WTC11 (cell line): ENCODE measurements at places on chromosomes 3 and 15. TPM values are rescaled to one million over a fixed set of nuclear protein-coding genes. Genes with fewer than 3 reads are reported as not detected.

DNA sequence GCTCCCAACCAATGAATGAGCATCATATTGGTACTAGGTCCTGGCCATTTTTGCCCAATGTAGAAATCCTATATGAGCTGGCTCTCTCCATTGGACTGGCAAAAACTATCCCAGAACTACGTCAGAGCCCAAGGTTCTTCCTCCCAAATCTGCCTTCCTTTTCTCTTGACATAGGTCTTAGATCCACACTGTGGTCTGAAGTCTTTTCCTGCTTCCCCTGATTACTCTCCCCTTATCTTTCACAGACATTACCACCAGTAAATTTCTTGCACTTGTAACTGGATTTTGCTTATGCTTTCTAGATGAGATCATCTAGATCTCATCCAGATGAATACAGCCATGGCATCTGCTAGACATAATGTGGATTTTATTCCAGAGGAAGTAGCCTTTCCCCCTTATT is 141.2 kb upstream of the GADL1 start:
- H3K4me1 ChIP-seq = peaks cover 7% of the 10 kb centered on the region
- H3K27me3 ChIP-seq = no peaks in the 10 kb centered on the region
- no peak overlapping the region for H3K4me3 ChIP-seq
- H3K27ac ChIP-seq = no peak overlapping the region
- H3K36me3 ChIP-seq = no peaks in the 10 kb centered on the region

GRCh38 chr15:81372575-81372974 is 1.4 kb downstream of the TMC3 start:
- no peak for DNase-seq
- H3K27ac ChIP-seq = no peak overlapping the region
- 0 out of 2 replicates have a peak, but pooled peaks cover 2% of the 10 kb centered on the region for H3K4me1 ChIP-seq
- no peaks in the 10 kb centered on the region for H3K36me3 ChIP-seq
- no peak overlapping the region for H3K4me3 ChIP-seq
- no peaks in the 10 kb centered on the region for H3K27me3 ChIP-seq

- no peak overlapping the region for H3K4me3 ChIP-seq
- peaks cover 5% of the 10 kb centered on the region for H3K27me3 ChIP-seq
- no peaks in the 10 kb centered on the region for H3K36me3 ChIP-seq
- H3K4me1 ChIP-seq = peaks cover 66% of the 10 kb centered on the region
- H3K27ac ChIP-seq = no peak overlapping the region
Observed at GRCh38 chr15:77541421-77542181, 91.1 kb downstream of the LINGO1 start.

DNA sequence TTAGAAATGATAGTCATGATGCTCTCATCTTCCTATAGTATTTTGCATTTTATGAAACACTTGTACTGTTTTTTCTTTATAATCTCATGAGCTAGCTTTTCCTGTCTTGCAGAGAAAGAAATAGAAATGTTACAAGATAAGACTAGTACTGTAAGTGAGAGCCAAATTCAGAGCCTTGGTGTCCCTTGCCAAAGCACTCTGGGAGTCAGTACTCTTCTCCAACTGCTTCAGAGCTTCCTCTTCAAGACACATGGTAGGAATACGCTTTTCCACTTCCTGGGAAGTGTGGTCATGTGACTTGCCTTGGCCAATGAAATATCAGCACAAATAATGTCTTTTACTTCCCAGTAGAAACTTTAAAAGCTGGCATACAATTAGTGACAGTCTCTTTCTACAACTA is 112.4 kb downstream of the SEMA6D start:
- H3K27me3 ChIP-seq = no peaks in the 10 kb centered on the region
- no peak overlapping the region for H3K27ac ChIP-seq

DNA sequence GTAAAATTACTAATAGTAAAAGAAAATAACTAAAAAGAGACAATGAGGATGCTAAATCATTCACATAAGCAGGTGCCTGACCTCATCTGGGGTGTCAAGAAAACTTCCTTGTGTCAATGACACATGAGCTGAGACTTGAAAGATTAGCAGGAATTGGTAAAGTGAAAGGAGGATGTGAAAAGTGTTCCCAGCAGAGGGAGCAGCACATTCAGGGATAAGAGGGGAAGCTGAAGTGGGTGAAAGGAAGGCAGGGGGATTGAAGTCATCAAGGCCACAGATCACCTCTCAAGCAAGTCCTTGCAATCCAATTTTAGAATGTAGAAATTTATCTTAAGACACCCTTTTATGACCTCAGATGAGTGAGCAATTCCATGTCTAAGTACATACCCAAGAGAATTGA is 60.2 kb upstream of the ACP3 start:
- H3K4me1 ChIP-seq = peaks cover 6% of the 10 kb centered on the region
- no peaks in the 10 kb centered on the region for H3K36me3 ChIP-seq
- peak; percentile 41 for DNase-seq
- H3K27ac ChIP-seq = no peak overlapping the region

Gene REC114
- not detected in 3 replicates for total RNA-seq

Gene NOX5
- not detected in 3 replicates for total RNA-seq
